Stimulated activated CD4-positive, alpha-beta T cell treated with anti-CD3 and anti-CD28 coated beads, Interleukin-2, amount 100 ng/mL, for 24 hours (primary cell): ENCODE measurements at places on chromosomes 2 and 18.

- peak; percentile 35 for DNase-seq
These were observed 1.2 kb upstream of the NPAS2 start for GRCh38 chr2:100818606-100819369.

DNA sequence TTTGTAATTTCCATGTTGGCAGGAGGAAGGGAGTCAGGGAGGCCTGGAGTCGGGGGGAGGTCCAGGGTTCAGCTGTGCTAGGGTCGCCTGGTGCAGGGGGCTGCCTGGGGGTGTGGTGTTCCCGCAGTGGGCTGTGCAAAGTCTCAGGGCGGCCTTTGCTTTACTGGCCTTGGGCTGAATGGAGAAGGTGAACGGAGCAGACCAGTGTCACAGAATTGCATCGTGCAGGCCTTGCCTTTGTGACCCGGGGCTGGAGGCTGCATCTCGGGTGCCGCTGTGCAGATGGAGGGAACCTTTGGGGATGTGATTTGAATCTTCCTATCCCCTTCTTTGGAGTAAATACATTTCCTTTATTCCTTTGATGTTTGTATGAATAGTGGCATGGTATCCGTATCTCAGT, 8.8 kb downstream of the SNTG2 start:
- DNase-seq, result no peak

DNA sequence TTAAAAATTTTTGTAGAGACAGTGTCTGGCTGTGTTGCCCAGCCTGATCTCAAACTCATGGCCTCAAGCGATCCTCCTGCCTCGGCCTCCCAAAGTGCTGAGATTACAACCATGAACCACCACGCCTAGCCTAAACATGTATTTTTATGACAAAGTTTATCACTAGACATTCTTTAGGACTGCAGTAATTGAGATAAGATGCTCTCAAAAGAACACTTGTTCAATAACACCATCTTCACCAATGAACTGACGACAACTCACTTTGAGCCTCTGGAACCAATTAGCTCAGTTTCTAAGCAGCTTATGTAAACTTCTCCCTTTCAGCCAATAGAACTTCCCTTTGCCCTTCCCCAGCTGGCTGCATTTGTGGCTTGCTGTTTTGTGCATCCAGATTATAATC, 15.3 kb upstream of the PPP4R1 start:
- DNase-seq, result no peak

GRCh38 chr2:12363569-12363968, 353.2 kb upstream of the TRIB2 start:
- no peak for DNase-seq

GRCh38 chr2:144513388-144514101, 6.4 kb downstream of the ZEB2 start:
- no peak for DNase-seq

DNA sequence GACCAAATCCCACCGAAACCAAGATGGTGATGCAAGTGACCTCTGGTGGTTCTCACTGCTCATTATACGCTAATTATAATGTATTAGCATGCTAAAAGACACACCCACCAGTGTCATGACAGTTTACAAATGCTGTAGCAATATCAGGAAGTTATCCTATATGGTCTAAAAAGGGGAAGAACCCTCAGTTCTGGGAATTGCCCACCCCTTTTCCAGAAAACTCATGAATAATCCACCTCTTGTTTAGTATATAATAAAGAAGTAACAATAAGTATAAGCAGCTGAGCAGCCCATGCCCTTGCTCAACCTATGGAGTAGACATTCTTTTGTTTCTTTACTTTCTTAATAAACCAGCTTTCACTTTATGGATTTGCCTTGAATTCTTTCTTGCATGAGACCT, 31.0 kb upstream of the FMNL2 start:
- DNase-seq, result no peak

DNA sequence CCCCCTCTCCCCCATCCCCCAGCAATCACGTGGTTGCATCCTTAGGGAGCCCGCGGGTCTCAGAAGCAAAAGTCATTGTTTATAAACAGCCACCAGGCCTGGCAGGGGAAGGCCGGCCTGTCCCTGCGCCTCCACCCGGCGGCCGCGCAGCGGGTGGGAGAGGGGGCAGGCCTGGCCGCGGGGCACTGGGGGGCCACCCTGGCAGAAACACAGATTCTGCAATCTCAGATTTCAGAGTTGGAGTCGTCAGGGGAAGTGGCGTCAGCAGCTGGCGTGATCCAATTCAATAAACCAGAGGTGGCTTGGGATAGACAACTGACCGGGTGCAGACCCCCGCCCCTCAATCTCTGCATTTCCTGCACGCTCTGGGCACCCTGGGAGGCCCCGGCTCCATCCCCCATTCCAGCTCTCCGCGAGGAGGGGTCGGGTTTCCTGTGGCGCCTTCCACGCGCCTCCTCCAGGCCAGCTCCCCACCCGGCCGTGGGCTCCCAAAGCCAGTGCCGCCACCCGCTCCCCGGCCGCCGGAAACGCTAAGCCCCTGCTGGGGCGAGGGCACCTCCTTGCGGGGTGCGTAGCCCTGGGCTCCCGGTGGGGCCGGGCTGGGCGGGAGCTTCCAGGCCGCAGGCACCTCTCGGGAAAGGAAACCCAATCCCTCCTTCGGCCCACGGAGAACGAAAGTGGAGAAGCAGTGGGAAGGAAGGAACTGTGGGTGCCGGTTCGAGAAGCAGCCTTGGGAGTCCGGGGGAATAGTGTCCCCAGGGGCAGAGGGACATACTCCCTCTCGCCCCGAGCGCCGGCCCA, 1.1 kb downstream of the BIN1 start:
- DNase-seq, result no peak

DNA sequence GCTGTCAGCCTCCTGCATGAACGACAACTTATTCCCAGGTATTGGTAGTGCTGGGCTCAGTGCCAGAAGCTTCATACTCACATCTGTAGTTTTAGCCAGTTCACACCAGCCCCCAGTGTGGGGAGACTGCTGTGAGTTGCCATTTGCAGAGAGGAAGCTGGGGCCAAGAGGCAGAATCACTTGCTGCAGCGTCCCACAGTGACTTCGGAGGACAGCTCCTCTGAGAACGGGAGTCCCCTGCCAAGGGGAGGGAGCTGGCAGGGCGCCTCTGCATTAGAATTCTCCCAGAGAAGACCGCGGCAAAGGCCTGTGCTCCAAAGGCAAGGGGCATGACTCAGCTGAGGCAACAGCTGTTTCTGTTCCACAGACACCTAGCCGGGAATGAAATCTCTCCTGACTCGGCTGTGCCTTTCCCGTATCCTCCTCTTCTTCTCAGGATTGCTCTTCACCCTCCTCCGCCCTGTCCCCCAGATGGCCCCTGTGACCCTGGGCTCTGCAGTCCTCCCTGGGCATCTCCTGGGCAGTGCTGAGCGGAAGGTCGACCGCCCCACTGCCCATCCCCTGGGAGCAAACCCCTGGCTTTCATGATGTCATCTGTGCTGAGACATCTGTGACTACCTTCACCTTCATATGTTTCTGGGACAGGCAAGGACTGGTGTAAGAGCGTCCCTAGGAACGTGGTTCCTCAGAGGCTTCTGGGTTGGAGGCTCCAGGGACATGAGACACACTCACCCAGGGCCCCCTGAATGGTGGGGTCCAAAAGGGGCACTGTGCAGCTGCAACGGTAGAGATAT, 18.0 kb downstream of the MAL start:
- peak; percentile 33 for DNase-seq

GRCh38 chr18:35142275-35142615, 98.6 kb upstream of the ZNF397 start:
- no peak for DNase-seq

DNA sequence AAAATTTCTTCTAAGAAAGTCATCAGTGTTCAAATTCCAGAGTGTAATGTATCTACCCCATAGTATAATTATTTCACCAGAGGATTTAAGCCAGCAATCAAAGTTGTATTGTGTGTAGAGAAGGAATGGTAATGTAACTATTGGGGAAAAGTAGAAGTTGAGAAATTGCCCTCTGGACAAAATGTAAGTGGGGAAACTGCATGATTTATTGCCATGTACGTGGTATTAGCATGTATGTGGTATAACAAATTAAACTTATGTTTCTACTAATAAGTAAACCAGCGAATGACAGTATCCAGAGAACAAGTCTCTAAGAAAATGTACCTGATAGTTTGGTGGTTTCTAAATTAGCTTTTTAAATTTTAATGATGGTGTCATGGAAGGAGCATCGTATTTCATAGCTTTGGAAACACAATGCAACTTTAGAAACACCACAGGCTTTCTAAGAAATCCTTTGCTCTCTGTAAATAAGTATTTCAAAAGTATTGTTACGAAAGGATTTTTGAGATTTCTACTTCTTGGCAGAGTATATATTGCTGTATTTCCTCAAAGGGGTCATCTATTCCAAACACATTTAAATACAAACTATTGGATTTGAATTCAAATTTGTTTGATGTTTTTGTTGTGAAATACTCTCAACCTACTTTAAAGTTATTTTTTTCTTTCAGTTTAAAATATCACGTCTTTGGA, 1018.9 kb upstream of the ZEB2 start:
- no peak for DNase-seq

DNA sequence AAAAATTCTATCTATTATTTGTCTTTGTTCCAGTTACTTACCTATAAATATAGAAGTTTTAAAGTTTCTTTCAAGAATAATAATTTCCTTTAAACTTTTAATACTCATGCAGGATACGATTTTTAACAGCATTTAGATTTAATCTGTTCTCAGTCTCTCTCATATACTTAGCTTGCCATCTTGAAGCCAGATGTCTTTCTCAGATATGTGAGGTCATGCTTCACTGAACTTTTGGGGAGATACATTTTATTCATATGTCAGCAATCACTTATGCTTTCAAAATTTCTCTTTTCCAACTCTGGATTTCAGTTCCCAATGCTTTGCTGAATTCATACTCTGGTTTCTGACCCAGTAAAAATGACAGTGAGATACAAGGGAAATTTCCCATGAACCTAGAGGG, 66.5 kb upstream of the CCDC178 start:
- DNase-seq, result no peak

DNA sequence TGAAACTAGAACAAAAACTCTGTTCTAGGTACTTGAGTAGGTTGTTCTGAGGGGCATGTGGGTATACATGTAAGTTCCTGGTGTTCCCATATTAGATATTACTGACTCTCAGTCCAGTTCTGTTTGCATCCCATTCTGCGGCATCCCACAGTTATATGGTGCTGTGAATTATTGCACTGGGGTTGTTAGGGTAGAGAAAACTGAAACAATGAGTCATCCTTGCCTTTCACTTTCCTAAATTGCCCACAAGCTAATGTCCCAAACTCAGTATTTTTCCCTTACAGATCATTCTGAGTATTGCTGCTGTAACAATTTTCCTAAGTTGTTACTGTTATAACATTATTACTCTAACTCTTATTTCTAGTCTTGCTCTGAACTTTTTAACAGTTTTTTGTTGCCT, 3.0 kb downstream of the WDR75 start:
- DNase-seq, result peak; percentile 24

GRCh38 chr18:9081940-9082339, 20.6 kb upstream of the NDUFV2 start:
- peak; percentile 48 for DNase-seq

DNA sequence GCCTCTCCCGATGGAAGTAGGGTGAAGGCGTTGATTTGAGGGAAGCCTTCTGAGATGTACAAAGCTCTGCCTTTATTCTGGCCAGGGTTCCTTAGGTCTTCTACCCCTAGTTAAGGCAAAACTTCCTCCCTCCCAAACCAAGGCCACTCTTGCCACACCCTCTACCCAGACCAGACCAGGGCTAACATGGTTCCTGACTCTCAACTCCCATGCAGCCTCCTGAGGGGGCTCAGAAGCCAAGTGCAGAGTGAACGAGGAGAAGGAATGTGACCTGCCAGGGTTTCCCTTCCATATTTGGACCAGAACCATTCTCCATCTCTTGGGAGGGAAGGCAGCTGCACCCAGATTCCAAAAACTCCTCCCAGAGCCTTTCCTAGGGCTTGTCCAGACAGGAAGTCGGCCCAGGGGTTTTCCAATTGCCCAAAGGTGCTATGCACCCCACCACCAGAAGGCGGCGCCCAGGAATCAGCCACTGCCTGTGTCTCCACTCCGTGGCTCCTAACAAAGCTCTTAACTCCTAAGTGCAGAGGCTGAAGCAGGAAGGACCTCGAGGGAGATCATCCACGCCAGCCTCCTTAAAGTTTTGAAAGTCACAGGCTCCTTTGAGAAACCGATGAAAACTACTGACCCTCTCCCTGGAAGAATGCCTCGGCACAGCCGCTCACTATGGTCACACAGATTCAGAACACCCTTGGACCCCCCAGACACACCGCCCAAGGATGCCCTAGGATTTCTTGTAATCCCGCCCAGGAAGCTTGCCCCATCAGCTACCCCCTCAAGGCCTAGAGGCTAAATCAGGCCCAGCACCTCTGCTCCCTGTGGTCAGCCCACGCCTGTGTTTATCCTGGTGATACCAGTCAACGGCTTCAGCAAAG, 157.8 kb downstream of the SMAD2 start:
- peak; percentile 79 for DNase-seq

- DNase-seq, result no peak
These were observed 136.0 kb downstream of the CTIF start for GRCh38 chr18:48674758-48675351.

DNA sequence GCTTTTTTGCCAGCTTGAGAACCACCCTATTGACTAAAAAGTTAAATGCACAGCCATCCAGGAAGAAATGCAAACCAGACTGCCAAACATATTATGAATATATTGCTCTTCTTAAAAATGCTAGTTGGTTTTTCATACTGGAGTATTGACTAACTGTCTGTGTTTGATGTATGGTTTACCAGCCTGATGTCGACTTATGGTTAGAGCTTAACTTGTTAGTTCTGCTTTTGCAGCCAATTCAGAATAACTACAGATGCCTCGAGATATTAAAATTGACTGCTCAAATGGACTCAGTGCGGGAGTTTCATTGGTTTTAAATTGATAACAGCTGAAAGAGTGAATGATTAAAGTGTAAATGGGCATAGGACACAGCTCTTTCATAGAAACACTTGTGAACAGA, 369.8 kb downstream of the ARHGAP15 start:
- no peak for DNase-seq

- no peak for DNase-seq
These were observed 28.4 kb downstream of the ADCYAP1 start for GRCh38 chr18:933082-933481.

DNA sequence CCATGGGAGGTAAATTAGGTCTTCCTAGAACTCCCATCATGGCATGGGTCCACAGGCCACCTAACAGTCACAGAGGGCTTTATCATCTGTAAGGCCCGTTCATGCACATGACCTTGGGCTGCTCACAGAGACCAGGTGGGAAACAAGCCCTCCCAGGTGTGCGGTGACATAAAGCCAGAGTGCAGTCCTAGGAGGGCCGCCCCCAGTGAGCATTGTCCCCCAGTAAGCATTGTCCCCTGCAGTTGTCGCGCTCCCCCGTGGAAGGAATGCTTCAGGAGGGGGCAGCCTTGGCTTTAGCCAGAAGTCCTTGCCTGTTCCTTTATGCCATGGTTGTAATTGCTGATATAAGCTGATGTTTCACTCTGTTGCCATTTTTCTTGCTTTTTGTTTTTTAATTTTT, 41.7 kb upstream of the LYPD6B start:
- DNase-seq, result no peak

GRCh38 chr2:125644257-125644656, 1011.7 kb upstream of the GYPC start:
- DNase-seq, result no peak
